ENCODE measurements at places on chromosomes 6 and 20.
A peak's percentile ranks its signal among the peaks of the same experiment; 100 is the strongest.

- DNase-seq: peak; percentile 32
Measured at GRCh38 chr6:6713657-6714056, 125.1 kb downstream of the LY86 start.

DNA sequence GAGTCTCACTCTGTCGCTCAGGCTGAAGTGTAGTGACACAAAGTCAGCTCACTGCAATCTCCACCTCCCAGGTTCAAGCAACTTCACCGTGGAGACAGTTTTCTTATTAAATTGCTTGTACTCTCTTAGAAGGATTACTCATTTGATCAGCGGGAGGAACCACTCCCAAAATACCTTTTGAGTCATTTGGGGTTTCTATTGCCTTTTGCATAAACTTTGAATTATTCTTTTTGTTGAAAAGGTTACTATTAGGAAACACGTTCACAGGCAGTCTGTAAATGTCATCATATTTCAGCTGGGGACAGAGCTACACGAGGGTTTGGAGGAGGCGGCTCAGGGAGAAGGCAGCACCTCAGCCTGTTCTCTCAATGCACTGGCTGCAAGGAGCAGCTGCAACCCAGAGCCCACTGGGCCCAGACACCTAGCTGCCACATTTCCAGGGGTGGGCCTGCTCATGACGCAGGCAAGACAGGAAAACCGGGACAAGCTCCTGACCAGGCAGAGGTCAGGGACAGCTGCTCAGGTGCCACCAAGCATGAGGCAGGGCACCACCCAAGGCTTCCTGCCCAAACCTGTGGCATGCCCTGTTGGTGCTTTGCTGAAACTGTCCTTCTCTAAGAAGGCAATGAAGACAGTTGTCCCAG lies 205.9 kb downstream of the BMP7 start:
- no peak for DNase-seq

GRCh38 chr6:155187106-155187505 lies 76.7 kb upstream of the CLDN20 start:
- peak; percentile 58 for DNase-seq

GRCh38 chr20:33731693-33732165 lies at the start of gene ZNF341:
Gene ZNF341, plus strand, starts transcription at chr20:33731996. Its CDS starts 26 bp downstream, at chr20:33732022.
- DNase-seq: no peak

GRCh38 chr6:5471044-5471443 lies 209.7 kb downstream of the FARS2 start:
- peak; percentile 67 for DNase-seq

DNA sequence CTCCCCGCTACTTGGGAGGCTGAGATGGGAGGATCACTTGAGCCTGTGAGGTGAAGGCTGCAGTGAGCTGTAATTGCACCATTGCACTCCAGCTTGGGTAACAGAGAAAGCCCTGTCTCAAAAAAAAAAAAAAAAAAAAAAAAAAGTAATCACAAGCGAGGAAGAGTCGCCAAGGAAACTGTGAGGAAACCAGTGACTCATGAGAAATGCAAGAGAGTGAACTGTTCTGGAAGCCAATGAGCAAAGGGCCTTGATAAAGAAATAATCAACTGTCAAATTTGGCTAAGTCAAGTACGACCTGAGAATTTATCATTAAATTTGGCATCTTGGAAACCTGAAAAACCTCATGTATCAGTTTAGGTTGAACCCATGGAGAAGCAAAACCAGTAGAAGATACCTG lies 16.1 kb upstream of the LAMP5 start:
- DNase-seq: peak; percentile 85

DNA sequence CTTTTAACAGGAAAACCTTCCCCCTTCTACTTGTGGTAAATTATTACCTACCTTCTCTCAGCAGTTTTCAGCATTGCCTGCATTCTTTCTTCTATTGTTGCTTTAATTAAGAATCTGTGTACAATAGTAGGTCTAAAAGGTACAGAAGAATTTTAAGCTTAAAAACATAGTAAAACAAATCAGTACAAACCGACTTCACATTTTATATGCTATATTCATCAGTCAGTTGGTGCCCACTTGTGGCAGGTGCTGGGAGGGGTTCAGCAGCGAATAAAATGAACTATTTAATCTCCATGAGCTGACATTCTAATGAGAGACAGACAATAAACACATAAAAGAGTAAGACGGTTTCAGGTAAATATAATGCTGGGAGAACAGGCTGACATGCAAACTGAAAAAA lies 73.4 kb upstream of the FBXO30 start:
- DNase-seq: peak; percentile 33

DNA sequence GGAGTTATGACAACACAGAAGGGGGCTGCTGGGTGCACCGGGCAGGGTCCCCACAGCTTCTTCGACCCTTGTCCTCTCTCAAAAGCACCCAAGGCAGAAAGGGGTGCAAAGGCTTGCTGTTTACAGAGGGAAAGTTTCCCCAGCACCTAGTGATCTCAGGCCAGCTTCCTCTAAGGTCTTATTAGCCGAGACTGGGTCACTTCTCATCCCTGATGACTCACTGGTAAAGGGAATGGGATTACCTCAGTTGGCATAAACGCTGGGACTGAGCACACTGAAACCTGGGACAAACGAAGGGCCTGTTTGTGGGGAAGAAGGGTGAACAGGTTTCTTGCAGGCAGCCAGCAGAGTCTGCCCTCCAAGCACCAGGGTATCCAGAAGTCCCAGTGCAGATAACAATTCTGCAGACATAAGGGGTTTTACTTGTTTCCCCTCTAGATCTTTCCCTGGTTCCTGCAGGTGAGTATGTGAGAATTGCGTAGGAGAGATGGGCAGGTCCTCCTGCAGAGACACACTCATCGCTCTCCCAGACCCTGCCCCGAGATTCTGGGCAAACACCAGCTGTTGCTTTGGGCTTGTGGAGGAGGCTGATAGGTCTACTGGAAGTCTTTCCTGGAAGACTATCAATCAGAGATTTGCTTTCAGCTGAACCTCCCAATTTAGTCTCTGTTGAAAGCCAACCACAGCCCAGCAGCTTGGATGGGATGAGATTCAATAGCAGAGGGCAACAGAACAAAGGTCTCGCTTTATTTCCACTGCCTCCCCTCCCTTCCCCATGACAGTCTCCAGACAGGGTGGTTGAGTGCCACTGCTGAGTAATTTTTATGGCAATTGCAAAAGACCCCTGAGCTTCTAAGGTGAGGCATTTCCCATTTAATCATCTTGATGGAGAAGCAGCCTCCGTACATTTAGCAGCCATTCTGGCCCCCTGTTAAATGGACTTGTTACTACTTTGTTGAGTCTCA lies 25.7 kb downstream of the KCNG1 start:
- no peak for DNase-seq

- peak; percentile 47 for DNase-seq
Measured at GRCh38 chr6:144667532-144668503, 382.7 kb downstream of the UTRN start.

GRCh38 chr20:22775671-22776139 lies 191.3 kb upstream of the FOXA2 start:
- no peak for DNase-seq

DNA sequence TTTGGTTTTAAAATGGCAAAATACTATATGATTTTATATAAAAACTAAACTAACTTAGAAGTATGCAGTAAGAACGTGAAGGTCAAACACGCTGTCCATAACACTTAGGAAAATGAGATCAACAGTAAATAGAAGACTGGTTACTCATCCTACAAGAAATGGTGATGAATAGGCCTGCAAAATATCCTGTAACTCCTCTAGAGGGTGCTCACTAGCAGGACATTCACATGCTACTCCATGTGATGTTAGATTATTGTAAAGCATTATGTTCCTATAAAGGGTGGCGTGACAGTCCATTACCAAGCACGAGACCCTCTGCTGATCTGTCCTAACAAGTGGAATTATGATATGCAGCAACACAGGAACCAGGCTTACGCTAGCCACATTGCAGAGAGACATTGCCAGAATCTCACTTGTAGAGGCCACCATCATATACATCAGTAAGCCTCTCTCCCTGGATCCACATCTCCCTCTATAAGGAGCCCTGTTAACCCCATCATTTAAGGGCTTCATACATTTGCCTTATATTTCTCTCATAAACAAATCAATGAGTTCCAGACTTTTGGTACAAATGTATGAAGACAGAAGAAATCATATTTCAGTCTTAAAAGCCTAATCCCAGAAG lies 18.0 kb upstream of the DEFB129 start:
- DNase-seq: peak; percentile 78

DNA sequence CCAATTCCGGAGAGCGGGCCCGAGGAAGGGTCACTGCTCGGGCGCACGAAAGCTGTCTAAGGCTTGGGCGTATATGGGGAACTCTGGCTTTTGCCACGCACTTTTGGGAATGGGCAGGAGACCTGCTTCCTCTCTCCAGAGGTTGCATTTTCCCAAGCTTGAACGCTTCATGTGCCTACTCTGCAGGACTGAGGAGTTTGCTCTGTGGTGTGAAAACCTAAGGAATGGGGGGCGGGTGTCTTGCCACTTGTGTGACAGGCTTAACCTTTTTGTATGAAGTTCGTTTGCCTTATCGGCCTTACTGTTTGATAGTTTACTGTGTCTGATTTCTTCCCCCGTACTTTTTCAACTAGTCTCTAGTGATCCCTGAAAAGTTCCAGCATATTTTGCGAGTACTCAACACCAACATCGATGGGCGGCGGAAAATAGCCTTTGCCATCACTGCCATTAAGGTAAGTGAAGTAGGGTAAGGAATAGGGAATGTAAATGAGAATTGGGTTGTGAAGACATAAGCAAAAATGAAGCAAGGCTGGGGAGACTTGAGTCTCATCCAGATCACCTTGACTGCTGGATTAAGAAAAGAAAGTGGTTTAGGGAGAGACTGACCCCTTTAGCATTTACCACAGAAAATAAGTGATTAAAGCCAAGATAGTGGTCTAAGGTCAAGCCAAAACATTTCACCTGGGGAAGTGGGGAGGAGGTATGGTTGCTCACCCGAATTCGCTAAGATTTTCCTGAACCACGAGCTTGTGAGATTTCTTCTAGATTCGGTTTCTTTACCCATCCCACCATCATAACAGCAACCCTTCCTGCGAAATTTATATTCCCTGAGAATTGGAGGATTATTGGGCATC lies 627 bp downstream of the RPS18 start:
- no peak for DNase-seq

DNA sequence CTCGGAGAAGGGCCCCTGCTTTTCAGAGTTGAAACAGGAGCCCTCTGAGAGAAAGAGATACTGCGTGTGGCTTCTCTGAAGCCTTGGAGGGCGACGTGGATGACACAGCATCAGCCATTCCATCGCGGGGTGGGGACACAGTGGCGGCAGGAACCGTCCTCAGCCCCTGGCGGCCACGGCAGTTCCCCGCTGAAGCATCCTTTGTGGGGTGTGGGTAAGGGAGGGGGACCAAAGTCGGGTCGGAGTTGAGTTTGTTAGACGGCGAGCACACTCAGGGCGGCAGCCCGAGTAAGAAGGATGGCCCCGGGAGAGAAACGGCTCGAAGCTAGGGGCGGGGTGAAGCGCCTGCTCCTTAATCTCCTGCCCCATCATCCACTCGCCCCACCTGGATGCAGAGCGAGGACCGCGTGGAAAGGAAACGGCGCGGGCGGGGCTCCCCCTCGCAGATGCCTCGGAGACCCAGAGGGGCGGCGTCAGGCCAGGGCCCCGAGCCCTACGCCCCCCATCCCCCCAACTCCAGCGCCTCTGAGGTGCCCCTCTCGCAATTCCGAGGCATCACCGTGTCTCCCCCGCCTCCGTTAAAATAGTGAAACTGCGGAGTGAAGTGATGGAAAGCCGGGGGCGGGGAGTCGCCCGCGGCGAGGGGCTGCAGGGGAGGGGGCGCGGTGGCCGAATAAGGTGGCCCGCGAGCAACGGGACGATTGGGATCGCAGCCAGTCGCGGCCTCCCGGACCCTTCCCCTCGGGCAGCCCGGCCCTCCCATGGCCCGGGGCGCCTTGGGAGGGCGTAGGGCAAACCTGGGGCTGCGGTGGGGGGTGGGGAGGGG lies 796 bp upstream of the RREB1 start:
- DNase-seq: peak; percentile 61

GRCh38 chr6:149503872-149504271 lies 19.1 kb upstream of the ZC3H12D start:
- DNase-seq: no peak

- no peak for DNase-seq
Measured at GRCh38 chr6:82867946-82868345, 197.7 kb downstream of the UBE3D start.

DNA sequence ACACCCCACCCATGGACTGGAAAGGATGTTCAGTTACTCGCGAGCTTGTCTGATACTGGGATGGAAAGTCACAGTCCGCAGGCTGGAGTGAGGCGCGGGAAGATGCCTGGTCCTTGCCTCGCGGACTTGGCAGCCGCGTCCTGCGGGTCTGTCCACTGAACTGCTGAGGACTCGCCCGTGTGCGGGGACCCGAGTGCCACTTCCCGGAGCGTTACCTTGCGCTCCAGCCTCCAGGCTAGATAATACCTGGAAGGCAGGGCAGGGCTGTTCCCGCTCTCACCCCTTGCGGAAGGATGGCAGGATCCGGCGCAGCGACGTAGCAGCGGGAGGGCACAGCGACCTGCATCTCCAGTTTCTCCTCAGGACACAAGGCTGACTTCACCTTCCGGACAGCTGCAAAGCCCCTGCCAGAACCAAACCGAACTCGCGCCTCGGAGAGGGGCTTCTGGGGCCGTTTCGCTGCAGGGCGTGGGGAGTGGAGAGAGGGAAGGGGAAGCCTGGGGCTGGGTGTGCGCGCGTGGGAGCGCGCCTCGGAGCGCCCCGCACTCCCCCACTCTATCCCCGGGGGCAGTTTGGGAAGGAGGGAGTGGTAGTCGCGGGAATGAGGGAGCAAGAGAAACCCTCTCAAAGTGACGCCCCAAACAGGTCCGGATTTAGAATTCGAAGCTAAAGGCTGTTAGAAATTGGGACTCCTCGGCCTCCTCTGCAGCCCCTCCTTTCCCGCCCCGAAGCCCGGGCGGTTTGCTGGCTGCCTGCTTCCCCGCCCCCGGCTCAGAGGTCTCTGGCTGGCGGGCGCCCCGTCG lies at the start of gene KCNQ5:
TSS of gene KCNQ5 (plus strand) at position 774 of the 803 bp plus-strand sequence.
- no peak for DNase-seq

GRCh38 chr6:32842690-32843089 lies 1.2 kb downstream of the PSMB8 start:
- DNase-seq: no peak

DNA sequence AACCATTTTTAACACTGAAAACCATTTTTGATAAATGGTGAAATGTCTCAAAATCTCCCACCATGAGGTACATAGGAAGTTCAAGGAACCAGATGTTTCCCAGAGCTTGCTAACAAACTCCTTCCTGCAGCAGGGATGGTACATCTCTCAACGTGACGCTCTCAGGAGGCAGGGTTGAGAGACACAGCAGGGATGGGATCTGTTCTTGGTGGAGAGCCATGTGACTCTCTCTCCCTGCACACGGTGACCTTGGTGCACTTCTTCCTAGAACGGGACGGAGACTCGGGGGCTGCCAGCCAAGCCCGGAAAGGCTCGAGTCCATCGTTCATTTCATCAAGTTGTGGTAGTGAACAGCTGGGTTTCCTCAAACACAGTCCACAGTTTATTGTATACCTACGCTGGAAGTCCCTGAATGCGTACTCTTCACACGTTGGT lies 94.2 kb downstream of the FAM50B start:
- peak; percentile 4 for DNase-seq

DNA sequence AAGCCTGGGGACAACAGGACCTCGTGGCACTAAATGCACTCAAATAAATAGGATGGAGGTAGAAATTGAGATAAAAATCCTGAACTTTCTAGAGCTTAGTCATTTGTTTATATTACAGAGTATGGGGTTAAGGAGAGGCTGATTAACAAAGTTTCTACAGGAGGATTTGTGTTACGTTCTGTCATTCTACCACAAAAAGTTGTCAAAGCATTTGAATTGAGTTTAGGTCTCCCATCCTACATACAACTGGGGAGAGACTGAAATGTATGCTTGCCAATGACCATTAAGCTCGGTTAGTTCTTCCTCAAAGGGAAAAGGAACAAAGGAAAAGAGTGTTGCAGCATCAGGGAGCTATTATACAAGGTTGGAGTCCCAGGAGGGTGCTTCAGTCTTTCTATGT lies 597.9 kb downstream of the COL12A1 start:
- peak; percentile 35 for DNase-seq

- no peak for DNase-seq
Measured at GRCh38 chr6:56688521-56688920, 45.8 kb upstream of the DST start.

Data from suppressor macrophage (primary cell).